Tongue (tissue), 3 donors: ENCODE measurements at places on chromosomes 13 and 19.

- no peak for DNase-seq
Measured at GRCh38 chr19:7701654-7702457, at the start of gene FCER2. Gene FCER2 (minus strand): TSS chr19:7702131. CDS start chr19:7699760, 2,371 bp downstream.

GRCh38 chr13:73808318-73808717 is 325.9 kb downstream of the KLF12 start:
- DNase-seq: no peak

GRCh38 chr19:15367439-15367838 is 12.1 kb downstream of the AKAP8 start:
- DNase-seq: no peak

GRCh38 chr19:42433503-42434260 is 6.5 kb upstream of the LIPE start:
- DNase-seq: peak; percentile 72

DNA sequence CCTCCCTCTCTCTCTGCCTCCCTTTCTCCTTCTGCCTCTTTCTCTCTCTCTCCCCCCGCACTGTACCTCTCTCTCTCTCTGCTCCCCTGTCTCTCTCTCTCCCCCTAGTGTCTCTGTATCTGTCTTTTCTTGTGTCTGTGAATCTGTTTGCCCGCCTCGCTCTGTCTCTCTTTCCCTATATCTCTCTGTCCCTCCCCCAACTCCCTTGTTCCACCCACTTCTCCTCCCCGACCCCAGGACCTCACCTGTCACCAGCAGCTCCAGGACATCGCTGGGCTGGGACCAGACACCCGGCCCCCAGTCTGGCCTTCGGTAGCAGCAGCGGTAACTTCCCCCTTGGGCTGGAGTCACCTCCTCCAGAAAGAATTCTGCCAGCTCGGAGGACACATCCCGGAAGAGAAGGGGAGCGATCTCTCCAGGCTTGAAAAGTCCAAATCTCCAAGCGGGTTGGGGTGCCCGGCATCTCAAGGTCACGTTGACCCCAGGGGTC is 3.9 kb downstream of the OSCAR start:
- no peak for DNase-seq

DNA sequence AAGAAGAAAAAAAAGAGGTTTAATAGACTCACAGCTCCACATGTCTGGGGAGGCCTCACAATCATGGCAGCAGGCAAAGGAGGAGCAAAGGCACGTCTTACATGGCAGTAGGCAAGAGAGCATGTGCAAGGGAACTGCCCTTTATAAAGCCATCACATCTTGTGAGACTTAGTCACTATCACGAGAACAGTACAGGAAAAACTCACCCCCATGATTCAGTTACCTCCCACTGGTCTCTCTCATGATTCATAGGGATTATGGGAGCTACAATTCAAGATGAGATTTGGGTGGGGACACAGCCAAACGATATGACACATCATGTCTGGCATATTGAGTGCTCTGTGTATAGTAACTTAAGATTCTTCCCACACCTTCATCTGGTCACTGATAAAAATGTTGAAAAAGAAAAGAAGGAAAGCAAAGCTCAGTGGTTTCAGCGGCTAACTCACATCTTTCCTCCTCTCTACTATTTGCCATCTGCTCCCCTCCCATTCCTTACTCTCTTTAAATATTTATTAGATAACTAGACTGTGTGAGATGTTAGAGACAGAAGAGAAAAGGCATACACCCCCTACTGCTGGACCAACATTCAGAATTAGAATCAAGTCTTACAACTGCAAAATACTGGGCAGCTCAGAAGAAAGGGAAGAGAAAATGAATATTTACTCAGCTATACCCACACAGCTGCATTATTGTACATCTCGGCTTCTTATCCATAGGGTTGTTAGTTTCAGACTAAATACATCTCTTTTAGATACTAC is 60.1 kb upstream of the AKAP11 start:
- no peak for DNase-seq
